ENCODE measurements at places on chromosomes 6 and 20.
A peak's percentile ranks its signal among the peaks of the same experiment; 100 is the strongest.

- no peak for DNase-seq
These were observed 23.0 kb downstream of the SIRPD start for GRCh38 chr20:1534526-1534925.

- DNase-seq: no peak
These were observed 69.6 kb downstream of the JAG1 start for GRCh38 chr20:10603971-10604864.

DNA sequence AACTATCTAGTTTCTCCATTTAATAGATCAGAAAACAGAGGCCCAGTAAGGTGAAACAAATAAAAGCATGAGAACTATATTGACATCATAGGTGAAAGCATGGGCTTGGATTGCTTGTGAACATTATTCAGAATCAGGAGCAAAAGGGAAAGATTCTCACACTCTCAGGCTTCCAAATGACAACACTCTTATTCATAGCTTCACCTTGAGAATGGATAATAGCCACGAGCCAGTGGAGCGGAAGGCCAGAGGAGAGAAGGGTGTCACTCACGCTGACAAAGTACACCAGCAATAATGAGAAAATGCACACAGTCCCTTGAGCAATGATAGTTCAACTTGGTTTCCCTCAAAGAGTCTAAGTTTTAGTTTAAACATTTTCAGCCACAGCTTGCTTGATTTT is 339.0 kb downstream of the TPBG start:
- no peak for DNase-seq

GRCh38 chr6:150093397-150093796 is 24.5 kb upstream of the ULBP3 start:
- no peak for DNase-seq

- peak; percentile 81 for DNase-seq
These were observed at the start of gene KIF16B for GRCh38 chr20:16573001-16573965. Gene KIF16B, minus strand, starts transcription at chr20:16573448. Its CDS starts 173 bp downstream, at chr20:16573275.

- DNase-seq: no peak
These were observed 7.4 kb upstream of the BEND3 start for GRCh38 chr6:107122748-107123147.
